Stimulated activated CD4-positive, alpha-beta T cell treated with anti-CD3 and anti-CD28 coated beads, Interleukin-15, amount 100 ng/mL, for 1 hour (primary cell): ENCODE measurements at places on chromosomes 1 and 21.

GRCh38 chr1:76944942-76945341 lies 77.7 kb downstream of the ST6GALNAC5 start:
- no peak for DNase-seq

- no peak for DNase-seq
Observed at GRCh38 chr1:107195476-107195875, 54.6 kb downstream of the NTNG1 start.

DNA sequence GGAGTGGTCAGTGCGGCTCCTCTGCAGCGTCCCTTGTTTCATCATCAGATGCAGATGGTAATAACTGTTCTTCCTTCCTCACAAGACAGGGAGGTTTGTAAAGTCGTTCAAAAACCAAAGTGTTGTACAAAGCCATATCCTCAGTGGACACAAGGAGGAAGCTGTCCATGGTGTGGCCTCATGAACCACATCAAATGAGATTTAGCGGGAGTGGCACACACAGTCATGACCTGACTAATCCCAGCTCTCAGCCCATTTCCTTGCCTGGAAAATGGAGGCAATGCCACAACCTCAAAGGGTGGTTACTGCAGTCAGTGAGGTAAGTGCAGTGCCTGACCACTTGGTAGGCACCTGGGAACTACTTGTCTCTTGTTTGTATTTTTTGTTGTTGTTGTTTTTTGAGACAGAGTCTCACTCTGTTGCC lies 13.4 kb downstream of the ENTREP3 start:
- no peak for DNase-seq

DNA sequence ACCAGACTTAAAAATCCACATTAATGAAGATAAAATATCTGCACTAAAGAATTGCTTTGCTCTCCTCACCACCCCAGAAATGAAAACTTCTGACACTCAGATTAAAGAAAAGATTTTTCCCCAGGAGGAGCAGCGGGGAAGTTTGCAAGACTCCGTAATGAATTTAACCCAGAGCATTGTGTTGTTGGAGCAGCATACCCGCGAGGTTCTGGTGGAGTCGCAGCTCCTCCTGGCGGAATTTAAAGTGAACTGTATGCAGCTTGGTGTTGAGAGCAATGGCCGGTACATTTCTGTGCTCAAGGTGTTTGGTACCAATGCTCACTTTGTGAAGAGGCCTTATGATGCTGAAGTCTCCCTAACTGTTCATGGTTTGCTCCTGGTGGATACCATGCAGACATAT lies 46.4 kb downstream of the VPS13D start:
- DNase-seq, result no peak

DNA sequence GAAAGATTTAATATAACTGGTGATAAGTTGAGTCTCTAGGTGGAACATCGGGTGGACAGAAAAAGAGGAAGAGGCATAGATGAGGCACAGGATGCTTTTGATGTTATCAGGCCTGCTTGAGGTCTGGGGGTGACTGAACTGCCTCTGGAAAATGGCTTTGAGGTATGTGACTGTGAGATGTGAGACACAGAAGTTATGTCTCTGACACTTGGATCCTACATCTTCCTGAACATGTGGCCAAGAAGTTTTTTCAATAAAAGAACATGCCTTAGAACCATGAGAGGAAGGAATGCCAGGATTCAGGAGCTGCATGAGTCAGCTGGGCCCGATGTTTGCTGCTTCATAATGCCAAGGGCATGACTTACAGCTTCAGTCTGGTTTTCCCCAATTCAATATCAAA lies 11.5 kb upstream of the AIM2 start:
- DNase-seq, result no peak
